ENCODE measurements at places on chromosomes 12 and 14. TPM values are rescaled to one million over a fixed set of nuclear protein-coding genes. Genes with fewer than 3 reads are reported as not detected.

DNA sequence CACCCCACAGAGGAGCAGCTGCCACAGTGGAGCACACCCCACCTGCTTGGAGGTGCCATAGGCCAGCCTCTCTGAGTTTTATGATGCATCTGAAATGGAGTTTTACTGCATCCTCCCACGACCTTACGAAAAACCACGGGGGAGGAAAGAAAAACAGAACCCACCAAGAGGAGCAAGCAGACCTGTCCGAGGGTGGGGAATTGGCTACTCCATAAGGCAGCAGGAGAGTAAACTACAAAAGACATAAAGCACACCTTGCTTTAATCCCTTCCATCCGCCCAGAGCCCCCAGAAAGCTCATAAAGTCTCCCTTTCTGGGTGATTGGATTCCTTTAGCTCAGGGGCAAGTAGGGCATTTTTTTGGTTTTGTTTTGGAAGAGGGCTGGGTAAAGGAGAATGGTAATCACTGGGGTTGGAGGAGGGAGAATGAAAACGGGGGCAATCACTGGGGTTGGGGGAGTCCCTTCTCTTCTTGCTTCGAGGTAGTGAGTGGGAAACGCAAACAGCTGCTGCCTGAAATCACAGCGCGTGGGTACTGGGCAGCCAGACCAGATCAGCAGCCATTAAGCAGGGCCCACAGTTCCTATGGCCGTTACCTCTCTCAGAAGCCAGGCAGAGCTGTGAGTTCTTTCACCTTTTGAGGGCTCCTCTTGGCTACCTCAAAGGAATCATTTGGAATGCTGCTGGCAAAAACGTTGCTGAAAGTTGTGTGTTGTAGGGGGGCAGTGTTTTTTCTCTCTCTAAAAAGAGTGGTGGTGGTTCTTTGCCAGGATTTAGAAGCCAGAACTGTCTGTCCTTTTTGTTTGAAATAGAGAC, 433.6 kb downstream of the ZFP36L1 start:
- DNase-seq = no peak

DNA sequence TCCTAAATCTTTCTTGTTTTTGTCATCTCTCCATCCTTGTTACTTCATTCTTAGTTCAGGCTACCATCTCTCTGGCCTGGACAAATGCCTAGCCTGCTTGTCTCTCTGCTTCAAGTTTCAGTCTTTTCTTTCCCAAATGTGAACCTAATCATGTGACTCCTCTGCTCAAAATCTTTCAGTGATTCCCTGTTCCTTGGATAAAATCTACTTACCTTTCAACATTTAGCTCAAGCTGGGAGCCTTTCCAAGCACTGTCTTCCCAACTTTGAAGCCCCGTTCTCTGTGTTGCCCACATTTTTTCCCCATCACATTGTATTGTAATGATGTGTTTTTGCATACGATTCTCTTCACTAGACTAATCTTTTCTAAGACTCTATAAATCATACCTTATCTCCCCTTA, 24.7 kb downstream of the SLC7A8 start:
- no peak for DNase-seq

DNA sequence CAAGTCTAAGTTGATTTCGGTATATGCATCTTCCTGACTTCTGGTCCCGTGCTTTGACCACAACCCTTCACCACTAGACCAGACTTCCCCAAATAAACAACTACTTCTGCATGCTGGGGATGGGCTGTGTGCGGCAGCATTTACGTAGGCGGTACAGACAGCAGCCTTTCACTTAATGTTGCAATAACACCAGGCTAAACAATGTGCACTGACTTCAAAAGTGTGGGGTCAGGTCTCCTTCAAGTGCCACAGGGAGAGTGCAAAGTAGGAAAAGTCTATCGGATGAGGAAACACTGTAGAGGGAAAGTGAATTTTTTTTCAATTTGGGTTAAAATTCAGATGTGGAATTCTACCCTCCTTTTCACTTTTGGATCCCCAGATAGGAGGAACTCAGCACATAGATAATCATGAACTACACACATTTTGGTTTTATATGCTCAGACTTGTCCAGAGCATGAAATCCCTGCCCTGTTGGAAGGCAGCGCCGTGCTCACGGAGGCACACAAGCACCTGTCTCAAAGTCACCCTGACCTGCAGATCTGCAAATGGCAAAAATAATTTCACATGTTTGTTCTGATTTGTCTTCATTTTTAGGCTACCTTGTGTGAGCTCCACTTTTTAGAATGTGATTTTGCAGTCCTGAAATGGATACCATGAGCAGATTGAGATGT, 3.6 kb upstream of the FOS start:
- peak; percentile 71 for DNase-seq

DNA sequence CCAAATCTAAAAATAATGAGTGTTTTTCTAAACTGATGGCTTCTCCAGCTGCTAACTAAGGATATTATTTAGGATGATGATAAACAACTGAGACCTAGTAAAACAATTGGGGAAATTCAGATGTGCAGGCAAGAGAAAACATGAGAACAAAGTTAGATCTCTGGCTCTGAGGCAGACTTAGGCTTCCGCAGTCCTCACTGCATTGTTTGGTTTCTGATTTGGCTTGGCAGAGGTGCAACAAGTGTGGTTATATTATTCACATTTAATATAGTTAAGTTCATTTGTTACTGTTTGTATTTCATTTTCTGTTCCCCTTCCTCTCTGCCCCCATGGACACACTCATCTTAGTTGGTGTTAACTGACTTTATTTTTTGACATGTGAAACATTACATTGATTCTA, 30.2 kb upstream of the NR1H4 start:
- DNase-seq = no peak

GRCh38 chr14:103705118-103705503, 10.1 kb downstream of the XRCC3 start:
- peak; percentile 56 for DNase-seq

GRCh38 chr14:24085215-24085614, 8.9 kb upstream of the PCK2 start:
- DNase-seq = no peak

DNA sequence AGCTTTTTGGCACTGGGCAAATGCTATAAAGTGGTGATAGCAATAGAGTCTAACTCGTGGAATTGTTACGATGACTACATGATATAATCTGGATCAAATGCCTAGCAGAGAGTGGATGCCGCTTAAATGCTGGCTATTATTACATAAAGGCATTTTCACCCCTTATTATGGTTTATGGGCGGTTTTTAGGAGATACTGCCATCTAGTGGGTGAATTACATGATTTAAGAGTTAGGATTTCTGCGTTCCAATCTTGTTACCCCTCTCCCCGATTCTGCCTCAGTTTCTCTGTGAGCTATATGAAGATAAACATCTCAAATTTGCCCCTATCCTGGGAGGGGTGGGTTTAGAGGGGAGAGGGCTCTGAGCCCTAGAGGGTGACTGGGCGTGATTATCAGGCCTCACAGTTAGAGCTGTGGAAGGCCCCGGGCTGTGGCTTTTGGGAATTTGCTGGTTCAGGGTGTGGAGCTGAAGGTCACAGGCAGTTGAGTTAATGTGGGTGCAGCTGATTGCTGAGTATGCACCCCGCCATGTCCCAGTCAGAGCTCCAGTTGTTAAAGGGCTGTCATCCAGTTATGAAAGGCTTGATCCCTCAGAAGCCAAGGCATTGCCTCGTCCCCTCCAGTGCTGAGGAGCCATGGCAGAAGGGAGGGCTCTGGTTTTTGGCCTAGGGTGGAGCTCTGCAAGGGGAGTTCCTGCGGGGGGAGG, 14.4 kb downstream of the CLSTN3 start:
- DNase-seq = peak; percentile 41

GRCh38 chr12:120264086-120264903, 1.2 kb downstream of the PXN start:
- DNase-seq = peak; percentile 92

DNA sequence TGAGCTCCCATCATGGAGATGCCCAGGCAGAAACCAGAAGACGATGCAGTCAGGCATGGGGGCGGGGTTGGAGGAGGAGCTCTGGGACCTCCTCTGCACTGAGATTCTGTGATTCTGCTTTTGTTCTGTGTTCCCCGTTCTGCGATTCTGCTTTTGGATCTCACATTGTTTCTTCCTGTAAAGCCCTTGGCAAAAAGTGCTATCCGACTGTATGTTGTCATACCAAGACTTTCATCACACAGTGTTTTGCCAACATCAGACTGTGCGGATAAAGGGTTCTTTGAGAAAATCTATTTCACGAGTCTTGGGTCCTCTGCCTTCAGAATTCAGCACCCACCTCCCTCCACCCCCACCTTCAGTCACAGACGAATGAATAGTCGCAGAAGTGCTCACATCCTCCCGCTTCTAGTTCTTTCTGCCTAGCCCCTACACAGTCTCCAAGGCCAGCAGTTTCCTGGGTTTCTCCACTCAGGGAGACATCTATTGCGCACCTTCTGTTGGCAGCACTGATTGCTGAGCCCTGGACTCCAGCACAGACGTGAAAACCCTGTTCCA, 24.7 kb upstream of the PWP1 start:
- DNase-seq = no peak

DNA sequence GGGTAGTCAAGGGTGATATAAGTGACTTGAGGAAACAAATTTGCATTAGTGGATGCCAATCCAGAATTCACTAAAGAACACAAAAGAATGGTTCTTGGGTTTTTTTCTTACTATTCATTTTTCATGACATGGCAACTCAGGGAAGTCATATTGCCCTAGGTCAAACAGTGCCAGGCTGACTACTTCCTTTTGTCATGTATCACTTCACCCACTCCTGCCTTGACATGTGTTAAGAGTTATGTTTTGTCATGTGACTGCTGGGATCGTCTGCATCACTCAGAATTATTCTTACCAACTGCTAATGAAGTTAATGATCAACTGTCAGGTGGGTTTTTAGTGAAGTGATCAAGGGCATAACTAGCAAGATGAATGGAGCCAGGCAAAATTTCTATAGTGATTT, 74.2 kb downstream of the PRORP start:
- peak; percentile 86 for DNase-seq

GRCh38 chr12:40222247-40222646, 2.5 kb upstream of the LRRK2 start:
- DNase-seq = no peak

GRCh38 chr12:34287986-34288962, 266.0 kb downstream of the ALG10 start:
- no peak for DNase-seq

- no peak for DNase-seq
Measured at GRCh38 chr14:53767566-53767965, 189.1 kb downstream of the BMP4 start.

DNA sequence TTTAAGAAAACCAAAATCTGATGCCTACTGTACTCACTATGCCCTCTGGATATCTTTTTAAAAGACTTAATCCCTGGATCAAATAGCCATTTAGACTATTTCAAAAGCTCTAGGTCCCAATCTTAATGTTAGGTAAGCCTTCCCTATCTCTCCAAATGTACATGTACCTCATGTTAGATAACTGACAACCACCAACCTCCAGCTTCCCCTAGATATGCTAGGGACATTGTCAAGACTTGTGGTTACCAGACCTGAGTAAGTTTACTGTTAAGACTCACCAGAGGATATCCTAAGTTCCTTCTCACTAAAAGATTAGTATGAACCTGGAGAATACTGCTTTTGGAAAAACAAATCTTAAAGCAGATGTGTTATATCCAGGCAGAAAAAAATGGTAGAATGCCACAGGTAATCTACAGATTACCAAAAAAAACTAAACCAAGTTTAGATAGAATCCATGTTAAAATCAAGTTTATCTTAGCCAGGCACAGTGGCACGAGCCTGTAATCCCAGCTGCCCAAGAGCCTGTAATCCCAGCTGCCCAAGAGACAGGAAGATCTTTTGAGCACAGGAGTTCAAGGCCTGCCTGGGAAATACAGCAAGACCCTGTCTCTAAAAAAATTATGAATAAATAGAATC, 9.7 kb downstream of the NAP1L1 start:
- DNase-seq = peak; percentile 8

DNA sequence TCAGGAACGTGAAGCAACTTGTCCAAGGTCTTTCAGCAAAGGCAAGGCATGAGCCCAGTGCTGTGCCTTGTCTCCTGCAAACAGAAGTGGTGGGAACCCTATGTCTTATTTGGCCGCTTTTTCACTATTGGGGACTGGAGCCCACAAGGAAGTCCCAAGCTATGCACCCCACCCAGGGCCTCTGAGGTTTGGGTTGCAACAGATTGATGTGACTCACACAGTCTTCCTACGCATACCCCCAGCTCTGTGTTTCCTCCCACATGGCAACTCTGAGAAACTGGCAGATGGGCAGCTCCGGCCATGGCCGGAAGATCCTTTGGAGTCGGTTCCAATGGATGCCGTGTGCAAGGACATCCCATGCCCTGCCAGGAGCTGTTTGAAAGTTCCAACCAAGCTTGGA, 28.3 kb upstream of the CMKLR1 start:
- DNase-seq = no peak

DNA sequence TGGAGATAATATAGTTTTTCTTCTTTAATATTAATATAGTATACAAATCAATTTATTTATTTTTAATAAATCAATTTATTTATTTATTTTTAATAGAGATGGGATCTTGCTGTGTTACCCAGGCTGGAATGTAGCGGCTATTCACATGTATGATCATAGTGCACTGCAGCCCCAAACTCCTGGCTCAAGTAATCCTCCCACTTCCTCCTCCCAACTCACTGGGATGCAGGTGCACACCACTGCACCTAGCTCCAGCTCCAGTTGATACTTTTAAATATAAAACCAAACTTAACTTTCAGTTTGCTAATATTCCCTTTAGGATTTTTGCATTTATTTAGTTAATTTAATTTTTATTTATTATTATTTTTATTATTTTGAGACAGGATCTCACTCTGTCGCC, 8.6 kb downstream of the GOLGA5 start:
- DNase-seq = no peak

DNA sequence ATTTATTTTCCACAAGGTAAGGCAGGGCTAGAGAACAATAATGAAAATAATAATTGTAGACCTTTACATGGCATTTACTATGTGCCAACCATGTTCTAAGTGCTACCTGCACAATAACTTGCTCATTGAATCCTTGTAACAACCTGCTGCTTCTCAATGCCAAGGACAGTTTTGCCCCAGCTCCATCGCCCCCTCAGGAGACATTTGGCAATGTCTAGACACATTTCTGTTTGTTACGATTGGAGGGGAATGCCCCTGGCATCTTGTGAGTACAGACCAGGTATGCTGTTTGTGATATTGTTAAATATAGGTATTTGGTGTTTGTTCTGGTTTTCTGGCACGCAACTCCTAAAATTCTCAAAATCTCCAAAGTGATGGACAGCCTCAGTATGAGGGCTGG, 8.1 kb upstream of the ATXN2 start:
- no peak for DNase-seq

DNA sequence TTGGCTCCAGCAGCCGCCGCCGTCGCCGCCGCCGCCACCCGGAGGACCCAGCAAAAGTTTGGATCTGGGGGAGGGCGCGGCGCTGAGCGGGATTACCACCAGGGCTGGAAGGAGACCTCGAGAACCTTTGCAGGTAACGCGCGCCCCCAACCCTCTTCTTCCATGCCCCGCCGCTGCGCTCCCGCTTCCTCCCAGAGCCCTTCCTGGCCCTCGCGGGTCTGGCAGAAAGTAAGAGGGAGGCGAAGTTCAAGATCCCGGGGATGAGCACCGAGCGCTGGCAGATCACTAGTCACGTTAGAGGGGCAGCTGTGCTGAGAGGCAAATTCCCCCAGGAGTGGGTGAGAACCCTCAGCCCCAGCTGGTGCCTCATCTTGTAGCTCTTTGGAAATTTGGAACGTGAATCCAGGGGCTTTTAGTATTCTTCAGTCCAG, 3.9 kb downstream of the FLRT2 start:
- DNase-seq = no peak

OR4K14 gene
- total RNA-seq = not detected

ESR2 gene
- under 0.01 TPM for total RNA-seq

CLEC9A gene
- total RNA-seq = not detected

DAO gene
- total RNA-seq = not detected

NT5DC3 gene
- 6.6 TPM for total RNA-seq

RIPK3 gene
- total RNA-seq = 4.7 TPM

PIANP gene
- not detected for total RNA-seq

CCDC175 gene
- total RNA-seq = not detected

MGP gene
- total RNA-seq = 0.79 TPM

SLC39A2 gene
- 0.26 TPM for total RNA-seq

TM9SF1 gene
- total RNA-seq = 67.9 TPM
